Left colon (tissue), 2 donors: ENCODE measurements at places on chromosomes 6 and 20. TPM values are rescaled to one million over a fixed set of nuclear protein-coding genes. Genes with fewer than 3 reads are reported as not detected.
A peak's percentile ranks its signal among the peaks of the same experiment; 100 is the strongest.

DNA sequence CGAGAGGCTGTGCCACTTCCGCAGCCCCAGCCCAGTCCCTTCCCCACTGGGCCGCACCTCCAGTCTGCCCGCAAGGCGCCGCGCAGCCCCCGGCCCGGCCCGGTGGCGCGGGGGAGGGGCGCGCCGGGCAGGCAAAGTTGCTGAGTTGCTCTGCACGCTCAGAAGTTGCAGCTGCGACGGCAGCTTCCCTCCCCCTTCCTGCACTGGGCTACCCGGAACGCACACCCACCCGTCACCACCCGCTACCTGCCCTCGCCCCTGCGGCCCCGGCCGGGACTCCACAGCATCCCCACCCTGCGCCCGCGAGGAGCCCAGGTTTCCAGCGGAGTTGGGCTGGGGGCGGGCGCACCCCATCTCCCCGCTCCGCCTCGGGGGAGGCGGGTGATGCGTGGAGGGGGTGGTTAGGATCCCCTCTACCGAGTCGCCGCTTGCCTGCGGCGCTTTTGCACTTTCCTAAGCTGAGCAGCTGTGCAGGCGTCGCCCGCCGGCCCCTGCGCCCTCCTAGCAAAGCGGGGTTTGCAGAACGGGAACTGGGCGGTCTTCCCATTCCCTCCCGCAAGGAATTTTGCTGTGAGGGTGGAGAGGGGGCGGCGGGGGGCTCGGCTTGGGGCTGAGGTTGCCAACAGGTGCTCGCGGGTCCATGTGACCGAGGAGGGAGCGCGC, 55.9 kb upstream of the RREB1 start:
- peak; percentile 78 for DNase-seq

Gene SYCP2L
- 0.18 TPM for total RNA-seq

GRCh38 chr20:23156170-23156841, 70.2 kb upstream of the CD93 start:
- DNase-seq, result no peak

GRCh38 chr20:48465271-48465670, 362.5 kb downstream of the PREX1 start:
- no peak for DNase-seq

DNA sequence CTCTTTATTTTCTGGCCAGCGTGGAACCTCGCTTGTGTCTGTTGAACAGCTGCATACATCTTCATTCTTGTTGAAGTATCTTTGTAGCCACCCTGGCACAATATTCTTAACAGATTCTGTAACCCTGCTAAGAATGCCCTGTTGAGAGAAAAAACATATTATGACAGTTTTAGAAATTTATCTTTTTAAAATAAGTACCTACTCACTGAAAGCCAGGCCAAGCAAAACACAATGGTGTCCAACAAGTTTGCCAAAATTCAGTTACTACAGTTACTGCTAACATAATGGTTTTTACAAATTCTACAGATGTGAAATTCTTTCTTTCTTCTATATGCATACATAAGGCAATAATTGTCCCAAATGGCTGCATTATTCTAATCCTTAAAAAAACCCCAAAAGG, 18.2 kb downstream of the NUP153 start:
- no peak for DNase-seq

DNA sequence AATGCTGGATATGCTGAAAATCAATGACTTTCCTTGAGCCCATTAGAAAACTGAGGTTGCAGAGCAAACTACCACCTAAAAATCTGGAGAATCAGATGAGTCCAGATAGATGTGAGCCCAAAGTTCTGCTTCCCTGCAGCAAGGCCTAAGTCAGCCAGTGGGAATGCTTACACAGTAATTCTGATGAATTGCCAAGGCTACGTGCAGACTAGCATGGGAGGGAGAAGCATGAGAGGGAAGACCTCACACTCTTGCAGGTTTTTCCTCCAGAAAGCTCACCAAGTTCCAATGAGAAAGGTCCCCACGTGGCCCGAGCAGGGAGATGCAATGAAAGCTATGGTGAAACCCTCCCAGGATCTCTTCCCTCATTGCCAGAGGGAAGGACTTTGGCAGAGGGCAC, 104.8 kb upstream of the SIRPA start:
- DNase-seq, result no peak

GRCh38 chr6:39279539-39279938, 34.7 kb downstream of the KCNK17 start:
- peak; percentile 69 for DNase-seq

DNA sequence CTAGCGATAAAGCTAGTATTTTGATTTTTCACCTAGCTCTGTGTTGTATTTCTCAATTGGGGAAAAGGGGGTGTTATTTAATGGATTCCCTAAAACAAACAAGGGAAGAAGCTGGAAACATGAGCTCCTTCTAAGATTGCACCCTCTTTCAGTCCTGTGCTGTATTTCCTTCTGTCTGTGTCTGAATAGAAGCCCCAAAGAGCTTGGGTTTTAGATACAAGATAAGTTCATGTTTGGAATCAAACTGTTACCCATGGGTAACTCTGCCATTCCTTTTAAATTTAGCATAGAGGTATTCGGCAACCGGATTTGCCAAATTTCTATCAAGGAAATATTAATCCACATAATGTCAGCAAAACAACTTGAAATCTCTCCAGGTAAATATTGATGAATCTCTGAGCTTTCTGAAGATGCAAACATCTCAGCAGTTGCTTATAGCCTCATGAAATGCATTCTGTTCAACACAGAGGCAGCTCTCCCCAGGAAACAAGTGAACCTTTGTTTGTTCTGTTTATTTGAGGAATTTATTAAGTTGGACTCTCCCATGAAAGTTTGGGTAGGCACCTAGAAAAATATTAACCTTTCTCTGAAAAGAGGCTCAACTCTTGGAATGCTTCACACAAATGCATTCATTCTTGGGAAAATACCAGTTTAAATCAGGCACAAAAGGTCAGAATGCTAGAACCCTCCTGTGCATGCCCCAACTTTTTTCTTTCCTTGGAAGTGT, 9.9 kb upstream of the SCGN start:
- no peak for DNase-seq

- no peak for DNase-seq
Observed at GRCh38 chr6:7196685-7197283, 89.0 kb downstream of the RREB1 start.

Gene REM1
- 0.81 TPM for total RNA-seq
